Renal cortical epithelial cell (primary cell): ENCODE measurements at places on chromosomes 2 and 18.
A peak's percentile ranks its signal among the peaks of the same experiment; 100 is the strongest.

DNA sequence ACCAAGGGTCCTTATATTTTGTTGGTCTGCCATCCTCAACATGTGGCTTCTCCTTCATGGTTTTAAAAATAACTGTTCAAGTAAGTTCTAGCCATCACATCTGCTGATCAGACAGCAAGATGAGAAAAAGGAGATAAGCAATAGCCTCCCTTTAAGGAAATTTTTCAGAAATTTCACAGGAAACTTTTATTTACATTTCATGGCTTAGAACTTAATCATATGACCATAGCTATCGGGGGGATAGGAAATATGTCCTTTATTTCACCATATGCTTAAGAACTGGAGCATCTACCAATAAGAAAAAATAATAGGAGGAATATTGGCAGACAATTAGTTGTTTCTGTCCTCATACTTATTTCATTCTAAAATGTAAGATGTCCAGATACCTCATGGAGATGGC lies 16.2 kb downstream of the ATF2 start:
- no peak for DNase-seq

GRCh38 chr2:141728886-141729285 lies 401.9 kb downstream of the LRP1B start:
- DNase-seq = no peak

DNA sequence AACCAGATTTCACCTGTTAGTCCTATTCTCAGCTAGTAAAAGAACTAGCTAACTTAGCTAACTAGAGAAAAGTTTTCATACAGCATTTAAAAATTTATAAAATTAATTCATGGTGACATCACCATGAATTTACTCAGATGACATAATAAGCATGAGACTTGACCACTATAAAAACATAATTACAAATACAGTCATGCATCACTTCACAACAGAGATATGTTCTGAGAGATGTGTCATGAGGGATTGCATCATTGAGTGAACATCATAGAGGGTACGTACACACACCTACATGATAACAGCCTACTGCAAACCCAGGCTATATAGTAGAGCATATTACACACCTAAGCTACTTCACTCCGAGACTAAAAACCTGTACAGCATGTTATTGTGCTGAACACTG lies 481.3 kb upstream of the CHAC2 start:
- DNase-seq = peak; percentile 27

DNA sequence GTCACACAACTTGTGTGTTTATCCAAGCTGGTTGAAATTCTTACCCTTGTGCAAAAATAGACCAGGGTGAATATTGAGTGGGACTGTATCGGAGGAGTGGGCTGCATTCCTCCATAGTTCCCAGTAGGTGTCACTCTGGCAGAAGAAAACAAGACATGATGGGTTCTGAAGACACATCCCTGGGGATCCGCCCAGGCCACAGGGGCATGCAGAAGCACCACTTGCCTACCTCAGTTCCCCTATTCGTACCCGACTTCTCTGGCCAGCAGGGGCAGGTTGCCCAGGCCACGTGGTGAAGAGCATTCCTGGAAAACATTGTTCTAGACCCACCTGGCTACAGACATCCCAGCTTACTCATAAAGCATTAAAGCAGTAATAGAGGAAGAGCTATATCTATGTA lies 168.2 kb downstream of the FAM210A start:
- DNase-seq = peak; percentile 16

GRCh38 chr2:201176081-201176481 lies 6.9 kb upstream of the CASP10 start:
- DNase-seq = peak; percentile 34

- DNase-seq = no peak
Measured at GRCh38 chr2:216879727-216880508, 20.1 kb upstream of the TNP1 start.

- no peak for DNase-seq
Measured at GRCh38 chr2:96869822-96870625, at the start of gene SEMA4C. SEMA4C (minus strand) TSS chr2:96870080; CDS start chr2:96867886, 2,194 bp downstream.

DNA sequence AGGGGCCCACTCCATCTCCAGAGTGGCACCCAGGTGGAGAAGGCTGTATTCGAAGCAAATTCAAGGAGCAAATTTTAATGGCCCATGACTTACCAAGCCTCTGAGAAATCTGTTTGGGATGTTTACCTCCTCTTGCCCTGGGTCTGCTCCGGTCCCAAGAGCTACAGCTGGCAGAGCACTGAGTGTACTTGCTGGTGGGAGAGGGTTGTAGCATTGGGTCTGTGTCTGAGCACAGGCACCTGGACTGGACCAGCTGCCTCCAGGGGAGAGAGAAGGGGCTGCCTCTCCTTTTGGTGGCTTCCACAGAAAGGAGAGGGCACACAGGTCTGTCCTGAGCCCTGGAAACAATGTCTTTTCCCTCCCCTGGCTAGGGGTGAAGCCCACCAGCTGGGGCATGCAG lies 9.8 kb downstream of the EN1 start:
- no peak for DNase-seq

- DNase-seq = no peak
Measured at GRCh38 chr2:172427990-172428831, 825 bp downstream of the ITGA6 start.

GRCh38 chr2:69376403-69376802 lies 10.6 kb downstream of the GFPT1 start:
- DNase-seq = no peak

GRCh38 chr2:132654968-132655367 lies 15.0 kb downstream of the LYPD1 start:
- DNase-seq = no peak

DNA sequence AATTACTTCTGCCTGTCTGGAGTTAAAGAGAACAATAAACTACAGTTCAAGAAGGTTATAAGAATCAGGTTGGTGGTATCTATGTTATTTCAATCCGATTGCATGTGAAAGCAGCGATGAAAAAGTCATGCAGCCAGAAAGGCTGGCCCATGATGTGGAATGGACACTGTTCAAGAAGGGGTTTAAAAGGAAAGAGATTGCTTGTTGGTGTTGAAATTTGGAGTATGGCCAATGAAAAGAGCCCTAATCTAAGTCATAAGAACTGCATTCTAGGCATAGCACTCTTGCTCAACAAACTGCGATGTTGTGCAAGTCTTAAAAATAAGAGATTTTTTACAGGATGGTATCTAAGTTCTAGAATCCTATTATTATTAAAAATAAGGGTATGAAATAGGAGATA lies 61.3 kb downstream of the EFEMP1 start:
- DNase-seq = peak; percentile 99
